Fibroblast of upper back skin (primary cell): ENCODE measurements at places on chromosomes 4 and X.

DNA sequence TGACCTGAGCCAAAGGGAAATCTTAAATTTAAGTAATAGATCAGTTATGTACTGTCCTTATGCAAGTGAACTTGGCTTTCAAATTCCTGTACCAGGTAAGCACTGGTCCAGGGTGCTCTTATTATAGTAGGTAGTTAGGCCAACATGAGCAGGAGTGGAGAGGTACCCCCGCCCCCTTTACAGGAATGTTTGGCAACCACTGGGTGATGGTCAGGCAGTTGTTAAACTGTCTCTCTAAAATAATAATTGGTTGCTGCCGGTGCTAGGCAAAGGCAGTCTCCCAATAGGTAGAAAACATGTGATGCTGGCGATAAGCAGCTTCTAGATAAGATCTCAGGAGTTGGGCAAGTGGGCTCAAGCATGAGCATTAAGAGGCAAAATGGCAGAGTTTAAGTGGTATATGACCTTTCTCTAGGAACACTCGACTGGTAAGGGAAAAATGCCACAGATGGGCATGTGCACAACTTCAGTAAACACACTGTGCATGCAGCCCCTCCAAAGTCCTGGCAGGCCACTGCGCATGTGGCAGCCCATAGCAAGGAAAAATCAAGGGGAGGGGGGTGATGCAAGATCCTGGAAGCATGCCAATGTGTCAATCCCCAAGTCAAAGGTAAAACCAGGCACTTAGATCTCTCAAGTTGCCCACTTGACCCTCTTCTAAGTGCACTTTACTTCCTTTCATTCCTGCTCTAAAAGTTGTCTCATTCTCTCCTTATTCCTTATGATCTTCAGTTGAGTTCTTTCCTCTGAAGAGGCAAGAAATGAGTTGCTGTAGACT lies 1239.7 kb downstream of the C4orf33 start:
- no peak for DNase-seq

DNA sequence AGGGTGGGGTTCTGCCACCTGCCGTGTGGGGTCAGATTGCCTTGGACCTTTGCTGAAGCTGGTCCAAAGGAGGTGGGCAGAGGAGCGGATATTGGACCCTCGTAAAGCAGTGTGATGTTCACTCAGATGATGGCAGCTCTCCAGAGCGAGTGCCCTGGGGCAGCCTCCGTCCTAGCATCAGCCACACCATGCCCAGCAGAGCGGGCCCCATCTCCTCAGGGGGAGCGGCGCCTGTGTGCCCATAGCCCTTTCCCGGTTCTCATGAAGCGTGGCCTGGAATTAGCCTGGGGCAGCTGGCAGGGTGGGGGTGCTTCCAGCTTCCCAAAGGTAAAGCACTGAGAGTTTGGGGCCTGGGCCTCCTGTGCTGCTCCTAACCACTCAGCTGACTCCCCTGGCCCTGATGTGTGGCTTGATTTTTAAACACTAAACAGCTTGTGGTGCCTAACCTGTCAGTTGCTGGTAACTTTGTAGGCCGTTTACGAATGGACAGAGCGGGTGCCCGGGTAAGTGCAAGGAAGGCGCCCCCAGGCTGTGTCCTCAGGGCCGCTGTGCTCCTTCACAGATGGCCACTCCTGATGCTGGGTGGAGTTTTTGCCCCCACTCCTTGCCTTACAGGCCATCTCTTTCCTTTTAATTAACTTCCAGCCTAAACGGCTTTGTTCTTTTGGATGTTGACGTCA lies 36.0 kb downstream of the NOP14 start:
- DNase-seq, result no peak

DNA sequence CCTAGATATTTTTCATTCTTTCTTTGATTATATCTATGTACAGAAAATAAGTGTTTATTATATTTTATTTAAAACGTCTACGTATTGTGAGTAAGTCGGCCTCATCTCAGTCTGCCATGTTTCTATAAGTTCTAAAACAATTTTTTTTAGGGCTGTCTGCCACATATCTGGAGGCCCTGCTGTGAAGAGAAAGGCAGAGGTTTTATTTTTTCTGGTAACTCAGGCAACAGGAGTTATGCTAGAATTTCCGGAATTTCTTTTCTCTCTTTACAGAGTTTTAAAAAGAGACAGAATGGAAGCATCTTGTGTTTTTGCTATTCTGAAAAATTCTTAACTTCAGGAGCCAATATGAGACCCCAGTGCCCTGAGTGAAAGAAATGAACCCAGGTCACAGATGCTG lies 1124.0 kb upstream of the TENM3 start:
- DNase-seq, result no peak

DNA sequence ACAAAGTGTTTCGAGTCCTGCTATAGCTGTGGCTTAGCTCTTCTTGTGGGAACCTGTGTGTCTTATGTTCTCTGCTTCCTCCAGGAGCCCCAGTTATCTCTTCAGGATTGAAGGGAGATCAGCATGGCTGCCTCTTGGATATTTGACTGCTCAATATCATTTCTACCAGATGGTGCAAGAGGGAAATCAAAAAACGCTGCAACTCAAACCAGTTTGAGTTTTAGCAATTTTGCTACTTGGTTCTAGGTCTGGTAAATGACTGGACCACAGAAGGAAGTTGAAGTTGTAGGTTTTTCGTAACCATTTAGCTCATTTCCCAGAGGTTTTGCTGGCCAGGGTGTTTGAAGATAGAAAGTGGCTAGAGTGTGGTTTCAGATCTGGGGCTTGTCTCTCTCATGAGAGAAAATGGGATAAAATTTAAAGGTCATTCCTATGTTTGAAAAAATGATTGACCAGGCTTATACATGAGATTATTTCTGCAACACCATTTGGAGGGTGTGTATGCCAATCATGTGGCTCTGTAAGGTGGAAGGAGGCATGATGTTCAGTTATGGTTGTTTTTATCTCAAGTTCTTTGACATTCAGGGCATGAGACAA lies 210.4 kb downstream of the SPRY1 start:
- no peak for DNase-seq

- no peak for DNase-seq
Measured at GRCh38 chr4:32876546-32876945, 2156.4 kb downstream of the PCDH7 start.

- peak; percentile 49 for DNase-seq
Measured at GRCh38 chr4:137474711-137475301, 57.5 kb downstream of the PCDH18 start.

DNA sequence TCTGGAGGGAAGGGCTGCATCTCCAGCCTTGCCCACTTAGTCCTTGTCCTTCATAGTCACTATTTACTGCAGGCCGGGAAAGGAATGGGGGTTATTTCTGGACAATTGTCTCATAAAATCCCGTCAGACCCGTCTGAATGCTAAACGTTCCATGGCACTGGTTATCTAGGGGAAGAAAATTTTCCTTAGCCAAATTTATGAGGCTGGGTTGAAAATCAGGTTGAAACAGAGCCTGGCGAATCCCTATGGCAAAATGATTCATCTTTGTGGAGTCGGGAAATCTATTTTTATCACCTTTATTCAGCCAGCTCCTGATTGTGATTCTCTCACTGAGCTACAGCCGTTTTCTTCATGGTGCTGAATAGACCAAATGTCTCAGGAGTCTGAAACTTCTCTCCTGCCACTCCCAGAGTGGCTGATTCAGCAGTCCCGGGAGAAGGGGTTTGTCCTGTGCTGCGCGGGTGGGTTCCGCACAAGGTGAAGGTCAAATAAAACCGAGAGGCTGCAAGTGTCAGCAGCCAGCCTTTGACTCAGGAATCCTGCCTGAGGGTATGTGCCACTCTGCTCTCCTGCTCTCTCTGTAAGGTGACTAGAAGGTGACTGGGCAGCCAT lies 1.0 kb downstream of the LIMCH1 start:
- DNase-seq, result no peak
